ENCODE measurements at places on chromosomes 3 and 15.

- DNase-seq: no peak
Observed at GRCh38 chr15:77836121-77836692, 203.5 kb upstream of the LINGO1 start.

DNA sequence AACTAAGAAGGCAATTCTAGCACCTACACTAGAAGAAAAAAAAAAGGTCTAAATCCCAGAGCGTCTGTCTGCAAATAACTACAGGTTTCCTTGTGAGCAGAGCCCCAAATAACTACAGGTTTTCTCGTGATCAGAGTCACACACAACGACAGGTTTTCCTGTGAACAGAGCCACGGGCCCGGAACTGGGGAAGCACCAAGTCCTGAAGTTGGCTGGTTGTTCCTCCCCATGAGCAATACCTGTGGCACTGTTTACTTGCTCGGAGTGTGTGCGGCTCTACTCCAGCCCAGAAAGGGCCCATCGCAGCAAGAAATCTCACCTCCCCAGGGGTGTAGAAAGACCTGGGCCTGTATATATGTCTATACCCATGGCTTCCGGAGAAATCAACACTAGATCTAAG lies 644 bp upstream of the MASP1 start:
- DNase-seq: no peak

- peak; percentile 53 for DNase-seq
Observed at GRCh38 chr15:90530250-90531051, 728 bp downstream of the CRTC3 start.

DNA sequence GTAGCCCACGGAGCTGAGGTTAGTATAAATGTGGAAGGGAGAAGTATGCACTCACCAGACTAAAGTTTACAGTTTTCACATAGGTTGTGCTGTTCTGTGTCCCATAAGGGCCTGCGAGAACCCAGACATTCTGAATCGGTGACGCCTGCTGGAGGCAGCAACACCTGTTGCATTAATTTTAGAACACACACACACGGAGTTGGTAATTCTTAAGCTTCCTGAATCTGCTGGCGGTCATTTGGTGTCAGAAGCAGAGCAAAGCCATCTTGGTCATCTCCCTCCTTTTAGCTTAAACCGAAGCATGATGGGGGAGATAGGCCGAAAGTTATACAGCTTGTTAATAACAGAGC lies 41.1 kb upstream of the AP3B2 start:
- no peak for DNase-seq

- DNase-seq: no peak
Observed at GRCh38 chr15:70863450-70864218, 9.7 kb upstream of the LARP6 start.

DNA sequence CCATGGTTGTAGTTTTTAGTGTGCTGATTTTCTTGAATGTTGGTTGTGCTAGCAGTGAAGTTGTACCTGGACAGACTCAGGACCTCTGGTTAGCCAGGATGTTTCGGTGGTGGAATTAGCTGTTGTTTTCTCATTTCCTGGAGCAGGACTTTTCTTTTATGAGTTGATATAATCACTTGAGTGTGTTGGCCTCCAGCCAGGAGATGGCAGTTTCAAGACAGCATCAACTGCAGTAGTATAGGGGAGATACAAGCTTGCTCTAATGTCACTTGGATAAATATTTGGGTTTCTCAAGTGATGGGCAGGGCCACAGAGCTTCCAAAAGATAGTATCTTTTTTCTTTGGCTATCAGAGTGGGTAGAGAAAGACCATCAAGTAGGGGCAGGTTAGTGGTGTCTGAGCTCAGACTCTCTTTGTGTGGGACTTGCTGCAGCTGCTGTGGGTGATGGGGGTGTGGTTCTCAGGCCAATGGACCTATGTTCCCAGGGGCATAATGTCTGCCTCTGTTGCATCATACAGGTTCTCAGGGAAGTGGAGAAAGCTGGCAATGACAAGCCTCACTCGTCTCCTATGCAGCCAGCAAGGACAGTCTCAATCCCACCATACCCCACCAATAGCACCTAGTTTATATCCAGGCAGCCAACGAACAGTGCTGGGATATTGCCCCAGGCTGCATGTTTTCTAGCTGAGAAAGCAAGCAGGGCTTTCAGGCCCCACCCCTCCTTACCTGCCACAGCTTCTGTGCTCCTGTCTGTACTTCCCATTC lies 14.6 kb upstream of the OR5K2 start:
- DNase-seq: no peak

DNA sequence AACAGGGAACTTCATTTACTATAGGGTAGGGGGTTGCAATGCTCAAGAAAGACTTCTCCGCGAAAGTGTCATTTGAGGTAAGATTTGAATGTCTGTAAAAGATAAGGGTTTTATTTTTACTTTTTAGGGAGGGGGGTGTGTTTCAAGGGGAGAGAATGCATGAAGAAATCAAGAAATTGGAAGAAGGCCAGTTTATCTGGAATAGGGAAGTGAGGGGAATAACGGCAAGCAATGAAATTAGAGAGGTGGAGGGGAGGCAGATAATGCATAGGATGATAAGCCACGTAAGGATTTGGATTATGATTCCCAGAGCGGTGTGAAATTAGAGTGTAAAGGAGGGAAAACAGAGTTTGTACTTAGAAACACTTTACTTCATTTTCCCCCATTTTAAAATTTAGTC lies 63.0 kb upstream of the MB21D2 start:
- DNase-seq: no peak

GRCh38 chr3:139988472-139989156 lies 53.6 kb downstream of the CLSTN2 start:
- no peak for DNase-seq

All from CD4-positive, alpha-beta T cell treated with Interleukin-10 for 1 hour (primary cell).